ENCODE measurements at places on chromosomes 4 and X.

- DNase-seq: no peak
Measured at GRCh38 chrX:3780564-3780963, 67.1 kb upstream of the PRKX start.

DNA sequence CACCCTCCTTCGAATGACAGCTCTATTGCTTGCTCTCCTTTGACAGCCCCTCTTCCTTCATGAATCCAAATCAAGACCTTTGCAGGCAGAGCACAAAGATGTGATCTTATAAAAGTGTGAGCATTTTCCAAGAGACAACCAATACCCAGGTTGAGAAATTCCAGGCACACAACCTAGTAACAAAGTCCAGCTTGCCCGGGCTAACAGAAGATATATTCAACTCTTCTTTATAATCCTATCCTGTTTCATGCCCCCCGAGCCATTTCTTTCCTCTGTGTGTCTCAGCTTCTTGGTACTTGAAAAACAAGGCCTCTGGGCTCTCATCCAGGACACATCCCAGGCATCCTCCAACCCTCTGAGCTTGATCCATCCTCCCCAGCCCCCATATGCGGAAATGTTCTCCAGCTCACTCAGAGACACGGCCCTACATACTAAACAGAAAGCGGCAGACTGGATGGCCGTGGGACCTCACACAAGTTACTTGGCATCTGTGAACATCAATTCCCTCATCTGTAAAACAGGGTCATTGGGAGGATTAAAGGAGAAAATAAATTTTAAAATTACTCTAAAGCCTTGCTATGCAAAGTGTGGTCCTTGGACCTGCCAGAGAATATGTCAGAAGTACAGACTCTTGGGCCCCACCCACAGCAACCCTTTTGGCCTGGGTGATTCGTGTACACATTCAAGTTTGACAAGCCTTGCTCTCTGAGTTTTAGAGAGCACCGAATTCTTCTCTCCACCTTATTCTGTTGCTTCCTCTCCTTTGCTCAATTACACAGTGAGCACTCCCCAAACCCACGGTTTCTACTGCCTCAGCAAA, 627.0 kb downstream of the BCOR start:
- no peak for DNase-seq

DNA sequence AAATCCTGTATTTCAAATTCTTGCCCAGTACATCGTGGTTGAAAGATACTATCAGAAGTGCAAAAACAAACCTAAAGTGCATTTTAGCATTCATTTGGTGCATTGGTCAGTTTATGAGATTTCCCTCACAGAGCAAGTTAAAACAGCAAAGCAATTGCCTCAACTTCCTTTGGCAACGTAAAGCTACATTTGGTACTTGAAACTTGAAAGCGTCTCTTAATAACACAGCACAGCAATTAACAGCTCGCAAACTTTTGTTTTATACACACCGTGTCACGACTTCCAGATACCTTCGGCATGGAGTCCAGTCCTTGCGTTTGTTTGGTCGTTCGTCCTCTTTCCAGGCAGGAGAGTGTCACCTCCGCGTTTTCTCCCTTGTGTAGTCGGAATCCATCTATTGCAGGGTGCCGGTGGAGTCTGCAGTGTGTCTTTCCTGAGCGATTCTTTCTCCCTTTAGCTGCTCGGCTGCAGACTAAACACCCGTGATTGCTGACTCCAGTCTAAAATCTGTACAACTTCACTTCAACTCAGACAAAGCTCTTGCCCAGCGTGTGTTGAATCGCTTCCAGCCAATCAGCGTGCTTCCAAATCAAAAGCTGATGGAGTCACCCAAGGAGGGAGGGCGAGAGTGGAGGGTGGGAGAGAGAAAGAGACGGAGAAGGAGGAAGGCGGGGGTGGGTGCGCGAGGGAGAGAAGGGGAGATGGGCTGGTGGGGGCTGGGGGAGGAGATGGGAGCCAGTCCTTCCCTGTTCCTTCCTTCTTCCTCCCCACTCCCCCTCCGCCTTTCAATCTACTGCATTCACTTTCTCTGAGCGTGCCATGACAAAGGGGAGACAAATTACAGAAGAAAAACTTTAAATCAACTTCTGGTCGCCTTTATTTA, at the start of gene PCDH18:
TSS of gene PCDH18 (minus strand) at position 509 of the 883 bp plus-strand sequence. CDS start at position 103, 406 bp downstream.
- peak; percentile 95 for DNase-seq

GRCh38 chrX:148593987-148594386, 93.6 kb downstream of the AFF2 start:
- DNase-seq: no peak

- DNase-seq: no peak
Measured at GRCh38 chrX:138742217-138742616, 30.7 kb upstream of the FGF13 start.

Data from HFFc6 (cell line).